NCI-H2029 treated with DMSO at 0.1 percent for 48 hours (cell line): ENCODE measurements at places on chromosomes 6 and 20.

DNA sequence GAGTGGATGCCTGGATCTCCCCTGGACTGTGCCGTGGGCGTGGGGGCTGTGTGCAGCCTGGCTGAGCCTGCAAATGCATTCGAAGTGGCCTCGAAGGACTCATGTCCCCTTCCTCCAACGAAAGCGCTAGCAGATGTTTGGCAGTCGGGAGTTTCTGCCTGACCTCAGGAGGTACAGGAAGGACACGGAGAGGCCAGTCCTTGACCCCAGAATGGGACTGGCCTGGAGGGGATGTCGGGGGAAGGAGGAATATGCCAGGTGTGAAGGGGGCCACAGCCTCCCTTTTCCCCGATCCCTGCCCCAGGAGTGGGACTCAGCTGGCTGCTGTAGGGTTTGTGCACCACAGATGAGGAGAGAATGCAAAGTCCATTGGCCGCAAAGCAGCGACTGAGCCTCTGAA is 45.6 kb downstream of the APCDD1L start:
- DNase-seq: no peak

- DNase-seq: no peak
Observed at GRCh38 chr6:95998133-95998532, 17.6 kb upstream of the FUT9 start.

- no peak for DNase-seq
Observed at GRCh38 chr20:21698494-21699215, 6.8 kb upstream of the PAX1 start.

DNA sequence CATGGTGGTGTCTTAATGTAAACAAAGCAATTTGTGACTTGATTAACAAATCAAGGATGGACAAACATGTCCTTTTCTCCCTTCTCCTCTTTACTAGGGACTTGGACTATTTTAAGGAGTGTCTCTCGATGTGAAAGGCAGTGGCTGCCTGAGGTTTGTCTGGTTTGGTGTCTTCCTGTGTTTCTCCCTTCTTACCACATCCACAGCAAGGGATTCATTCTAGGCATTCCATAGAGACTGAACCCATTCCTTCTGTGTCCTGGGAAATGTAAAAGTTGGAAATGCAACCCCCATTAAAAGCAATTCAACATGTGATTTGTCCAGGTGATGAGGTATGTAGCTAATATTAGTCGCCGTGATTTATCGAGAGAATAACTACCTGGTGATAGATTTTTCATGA is 15.9 kb downstream of the NRN1 start:
- no peak for DNase-seq

- DNase-seq: peak; percentile 49
Observed at GRCh38 chr20:17648791-17649730, 33.0 kb downstream of the RRBP1 start.

GRCh38 chr6:143107440-143107839 is 46.8 kb downstream of the AIG1 start:
- DNase-seq: no peak

DNA sequence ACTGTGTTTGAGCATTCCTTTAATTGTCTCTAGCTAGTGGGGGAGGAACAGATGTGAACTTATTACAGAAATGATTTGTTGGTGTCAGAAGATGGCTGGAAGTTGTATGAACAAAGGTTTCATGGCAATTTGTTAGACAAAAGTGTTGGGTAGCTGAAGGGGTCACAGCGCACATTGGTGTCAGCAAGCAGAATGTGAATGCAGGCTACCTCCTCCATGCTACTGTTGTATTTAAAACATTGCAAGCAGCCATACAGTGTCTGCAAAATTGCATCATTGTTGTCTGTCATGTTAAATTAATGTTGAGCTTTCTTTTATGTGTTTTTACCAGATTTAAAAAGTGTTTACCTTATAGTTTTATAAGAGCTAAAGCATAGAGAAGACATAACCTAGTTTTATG is 6.2 kb downstream of the LRRC1 start:
- DNase-seq: no peak

DNA sequence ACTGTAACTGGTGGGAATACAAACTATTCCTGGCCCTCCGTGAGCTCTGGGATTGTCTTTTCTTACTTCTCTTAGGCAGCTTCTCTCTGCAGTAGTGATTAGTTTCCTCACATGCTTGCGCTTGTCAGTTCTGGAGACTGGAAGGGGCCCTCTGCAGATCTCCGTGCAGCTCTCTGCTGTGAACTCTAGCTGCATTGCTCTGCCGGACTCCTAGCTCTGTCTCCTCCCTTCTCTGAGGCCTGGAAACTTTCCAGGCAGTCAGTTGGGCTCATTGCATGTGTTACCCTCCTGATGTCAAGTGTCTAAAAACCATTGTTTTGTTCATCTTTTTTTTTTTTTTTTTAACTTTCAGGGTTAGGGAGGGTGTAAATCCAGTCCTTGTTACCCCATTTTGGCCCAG is 102.3 kb downstream of the CTNNBL1 start:
- DNase-seq: no peak

DNA sequence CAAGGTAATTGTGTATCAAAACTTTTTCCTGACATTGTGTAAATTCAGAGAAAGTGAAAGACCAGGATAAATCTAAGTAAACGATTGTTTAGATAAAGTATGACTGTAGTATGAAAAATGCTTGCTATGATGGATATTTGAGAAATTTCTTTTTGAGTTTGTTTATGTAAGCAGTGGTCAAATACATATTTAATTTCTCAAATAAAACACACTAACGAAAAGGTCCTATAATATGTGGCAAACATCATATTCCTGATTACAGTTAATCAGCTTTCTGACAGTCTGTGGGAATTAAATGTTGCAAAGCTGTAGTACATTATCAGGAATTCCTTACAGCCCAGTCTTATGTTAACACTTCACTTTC is 636.9 kb downstream of the MMUT start:
- no peak for DNase-seq

DNA sequence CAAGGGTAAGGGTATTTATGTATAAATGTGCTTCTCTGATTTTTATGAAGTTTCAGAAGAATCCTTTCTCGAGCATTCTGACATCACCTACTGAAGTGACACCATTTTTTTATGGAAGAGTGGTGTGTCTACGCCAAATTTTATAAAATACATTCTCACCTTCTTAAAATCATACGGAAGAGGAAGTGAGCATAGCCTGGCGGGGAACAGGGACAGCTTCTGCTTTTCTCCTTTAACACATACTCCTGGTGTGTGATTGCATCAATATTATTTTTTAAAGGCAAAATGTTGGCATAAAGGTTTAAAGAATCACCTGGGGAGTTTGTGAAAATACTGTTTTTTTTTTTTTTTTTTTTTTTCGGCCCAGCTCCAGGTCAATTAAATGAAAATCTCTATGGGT is 733.6 kb upstream of the MAN1A1 start:
- DNase-seq: no peak

GRCh38 chr20:61516346-61517208 is 264.5 kb downstream of the CDH4 start:
- DNase-seq: no peak

DNA sequence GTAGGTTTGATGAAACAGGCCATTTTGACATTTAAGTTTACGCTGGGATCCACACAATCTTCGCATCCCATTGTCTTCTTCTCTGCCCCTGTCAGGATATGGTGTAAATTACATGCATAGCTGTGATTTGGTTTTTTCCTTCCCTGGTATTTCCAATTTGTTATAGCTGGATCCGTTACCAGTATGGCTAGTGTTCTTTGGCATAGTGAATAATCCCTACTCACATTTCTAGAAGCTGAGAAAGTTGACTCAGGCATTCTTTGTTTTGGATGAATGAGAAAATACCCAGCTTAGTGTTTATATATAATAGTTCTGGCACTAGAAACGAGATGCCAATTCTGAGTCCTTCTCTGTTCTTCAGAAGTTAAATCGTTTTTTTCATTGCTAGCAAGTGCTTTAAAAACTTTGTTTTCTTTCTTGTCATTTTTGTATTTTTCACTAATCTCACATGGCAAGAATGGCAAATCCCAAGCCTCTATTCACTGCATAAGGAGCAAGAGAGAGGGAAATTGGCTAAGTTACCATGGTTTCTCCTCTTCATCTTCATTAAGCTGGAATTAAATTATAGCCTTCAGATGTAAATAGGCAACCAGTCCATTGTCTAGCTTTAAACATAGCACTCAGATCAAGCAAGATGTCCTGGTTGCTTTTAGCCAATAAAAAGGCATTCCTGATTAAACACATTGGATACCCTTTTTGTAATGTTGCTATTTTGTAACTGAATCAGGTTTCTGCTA is 91.9 kb upstream of the LAMP5 start:
- DNase-seq: no peak

DNA sequence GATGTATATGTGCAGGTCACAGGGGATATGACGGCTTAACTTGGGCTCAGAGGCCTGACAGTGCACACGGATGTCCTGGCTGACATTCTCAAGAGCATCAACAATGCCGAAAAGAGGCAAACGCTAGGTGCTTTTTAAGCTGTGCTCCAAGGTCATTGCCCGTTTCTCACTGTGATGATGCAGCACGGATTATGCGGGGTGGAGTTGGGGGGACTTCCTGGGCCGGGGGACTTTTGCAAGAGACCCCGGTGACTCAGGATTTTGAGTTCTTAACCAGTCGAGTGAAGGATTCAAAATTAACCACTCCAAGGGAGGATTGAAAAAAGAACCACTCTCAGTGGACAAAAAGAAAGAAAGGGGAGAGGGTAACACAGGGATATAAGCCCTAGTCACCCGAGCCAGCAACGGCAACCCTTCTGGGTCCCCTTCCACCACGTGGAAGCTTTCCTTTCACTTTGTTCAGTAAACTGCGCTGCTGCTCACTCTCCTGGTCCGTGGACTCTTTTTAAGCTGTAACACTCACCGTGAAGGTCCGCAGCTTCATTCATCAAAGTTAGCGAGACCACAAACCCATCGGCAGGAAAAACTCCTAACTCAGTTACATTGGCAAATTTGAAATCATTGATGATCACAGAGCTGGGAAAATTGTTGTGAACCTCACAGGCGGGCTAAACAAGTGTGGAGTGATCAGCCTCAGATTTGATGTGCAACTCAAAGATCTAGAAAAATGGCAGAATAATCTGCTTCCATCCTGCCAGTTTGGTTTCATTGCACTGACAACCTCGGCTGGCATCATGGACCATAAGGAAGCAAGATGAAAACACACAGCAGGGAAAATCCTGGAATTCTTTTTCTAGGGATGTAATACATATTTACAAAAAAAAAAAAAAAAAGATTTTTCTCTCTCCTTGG is 199.3 kb downstream of the ARID1B start:
- peak; percentile 30 for DNase-seq

GRCh38 chr20:45305262-45305661 is 1.4 kb upstream of the RBPJL start:
- no peak for DNase-seq

GRCh38 chr6:127951172-127951917 is 50.5 kb upstream of the THEMIS start:
- DNase-seq: no peak

- DNase-seq: no peak
Observed at GRCh38 chr20:40892642-40893041, 136.0 kb upstream of the TOP1 start.

DNA sequence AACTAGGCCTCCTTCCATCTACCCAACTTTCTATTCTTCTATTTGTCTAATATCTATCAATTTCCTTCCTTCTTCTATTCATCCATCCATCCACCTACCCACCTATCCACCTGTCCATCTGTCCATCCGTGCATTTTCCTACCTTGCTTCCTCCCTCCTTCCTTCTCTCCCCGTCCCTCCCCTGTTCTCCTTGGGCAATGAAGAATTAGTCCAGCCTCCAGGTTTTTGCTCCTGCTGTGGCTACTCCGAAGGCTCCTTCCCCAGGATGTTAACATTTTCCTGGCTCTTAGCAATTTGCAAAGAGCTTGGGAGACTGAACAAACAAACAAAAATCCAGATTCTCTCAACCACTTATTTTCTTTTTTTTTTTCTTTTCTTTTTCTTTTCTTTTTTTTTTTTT is 81.6 kb downstream of the KCNB1 start:
- no peak for DNase-seq

- DNase-seq: no peak
Observed at GRCh38 chr6:64146094-64146493, 510.5 kb downstream of the PHF3 start.

GRCh38 chr6:130161683-130162404 is 60.9 kb downstream of the SAMD3 start:
- DNase-seq: no peak

GRCh38 chr6:22251348-22251747 is 45.5 kb downstream of the PRL start:
- no peak for DNase-seq

DNA sequence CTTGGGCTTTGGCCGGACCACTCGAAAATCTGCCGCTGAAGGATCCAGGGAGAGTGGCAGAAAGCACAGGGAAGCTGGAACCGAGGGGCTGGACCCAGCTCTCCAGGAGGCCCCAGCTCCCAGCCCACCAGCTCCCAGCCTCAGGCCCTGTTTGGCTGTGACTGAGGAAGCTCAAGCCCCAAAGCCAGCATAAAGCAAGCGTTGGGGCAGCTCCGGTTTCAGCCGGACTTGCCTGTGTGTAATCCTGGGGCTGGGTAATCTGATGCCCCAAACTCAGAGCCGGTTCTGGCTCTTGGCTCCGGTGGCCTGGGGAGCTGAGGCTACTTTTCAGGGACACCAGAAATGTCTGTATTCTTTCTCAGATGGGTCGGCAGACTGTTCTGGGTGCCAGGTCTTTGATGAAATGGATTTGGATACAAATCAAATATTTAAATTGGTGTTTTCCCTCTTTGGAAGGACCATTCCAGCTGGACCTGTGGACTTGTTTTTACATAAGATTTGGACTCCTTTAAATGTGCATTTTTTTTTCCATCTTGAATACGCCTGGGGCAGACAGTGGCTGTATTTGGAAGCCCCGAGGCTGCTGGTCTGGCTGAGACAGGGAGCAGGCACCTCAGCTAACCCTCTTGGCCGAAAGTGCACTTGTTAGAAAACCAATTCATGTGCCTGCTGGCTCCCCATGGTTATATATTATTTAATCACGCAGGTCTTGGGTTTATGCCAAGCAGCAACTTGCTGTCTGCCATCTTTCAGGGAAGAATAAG is 29.7 kb downstream of the RPP40 start:
- peak; percentile 73 for DNase-seq

- no peak for DNase-seq
Observed at GRCh38 chr6:3751077-3751729, at the start of gene PXDC1. PXDC1 (minus strand) TSS chr6:3751713; CDS start chr6:3751531, 182 bp downstream.

DNA sequence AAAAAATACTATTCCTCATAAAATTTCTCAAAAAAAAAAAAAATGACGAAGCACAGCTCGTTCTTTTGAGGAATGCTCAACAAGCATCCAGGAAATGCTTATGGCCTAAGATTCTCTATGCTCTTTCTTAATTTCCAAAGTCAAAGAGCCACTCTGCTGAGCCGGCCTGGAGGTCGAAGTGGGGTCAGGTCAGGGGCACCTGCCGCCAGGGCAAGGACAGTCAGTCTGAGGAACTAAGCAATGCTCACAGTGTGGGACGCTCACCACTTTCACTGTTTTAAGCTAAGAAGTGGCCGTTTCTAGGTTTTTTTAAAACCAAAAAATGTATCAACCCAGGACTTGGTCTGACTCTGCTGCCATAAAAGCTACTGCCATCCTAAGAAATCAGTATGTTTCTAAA is 17.3 kb downstream of the YTHDF1 start:
- DNase-seq: no peak
